ENCODE measurements at places on chromosomes 3 and 15.

DNA sequence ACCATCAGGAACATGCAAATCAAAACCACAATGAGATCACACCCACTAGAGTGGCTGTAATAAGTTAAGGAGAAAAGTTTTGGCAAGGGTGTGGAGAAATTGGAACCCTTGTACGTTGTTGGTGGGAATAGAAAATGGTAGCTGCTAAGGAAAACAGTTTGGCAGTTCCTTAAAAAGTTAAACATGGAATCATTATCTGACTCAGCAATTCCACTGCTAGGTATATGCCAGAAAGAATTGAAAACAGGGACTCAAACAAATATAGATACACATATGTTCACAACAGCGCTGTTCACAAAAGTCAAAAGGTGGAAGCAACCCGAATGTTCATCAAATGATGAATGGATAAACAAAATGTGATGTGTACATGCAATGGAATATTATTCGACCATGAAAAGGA lies 138.8 kb upstream of the ATP2B2 start:
- DNase-seq = no peak

DNA sequence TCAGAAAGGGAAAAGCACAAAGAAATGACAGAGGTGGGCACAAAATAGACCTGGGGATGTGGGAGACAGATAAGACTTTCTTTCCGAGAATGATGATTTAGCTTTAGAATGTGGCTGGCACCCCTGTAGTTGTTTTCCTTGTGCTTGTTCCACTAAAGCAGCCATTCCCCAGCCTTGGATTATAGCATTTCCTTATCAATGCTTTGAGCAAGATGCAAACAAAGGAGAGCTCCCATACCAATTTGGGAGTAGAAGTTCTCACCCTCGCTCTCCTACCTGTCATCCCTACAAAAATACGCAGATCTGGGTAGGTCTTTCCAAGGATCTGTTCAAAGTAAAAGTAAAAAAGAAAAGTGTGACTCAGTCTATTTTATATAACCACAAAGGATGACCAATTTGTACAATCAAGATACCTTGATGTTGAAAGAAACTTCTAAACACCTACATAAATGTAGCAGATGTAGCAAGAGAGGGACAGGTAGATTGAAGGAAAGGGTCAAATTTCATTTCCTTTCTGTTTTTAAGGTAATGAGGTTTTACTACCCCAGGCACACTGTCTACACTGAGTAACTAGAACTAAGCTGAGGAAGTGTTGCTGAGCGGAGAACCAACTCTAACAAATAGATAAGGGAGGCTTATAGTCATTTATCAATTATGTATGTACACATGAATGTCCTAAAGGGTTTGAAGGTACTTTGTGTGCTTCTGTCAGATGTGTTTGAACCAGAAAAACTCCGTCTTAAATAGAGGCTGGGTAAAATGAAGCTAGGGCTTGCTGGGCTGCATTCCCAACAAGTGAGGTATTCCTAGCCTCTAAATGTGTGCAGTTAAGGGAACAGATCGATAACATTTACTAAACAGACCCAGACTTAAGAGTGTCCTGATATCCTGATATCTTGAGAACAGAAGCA lies 91.1 kb upstream of the LRRN1 start:
- DNase-seq = no peak

DNA sequence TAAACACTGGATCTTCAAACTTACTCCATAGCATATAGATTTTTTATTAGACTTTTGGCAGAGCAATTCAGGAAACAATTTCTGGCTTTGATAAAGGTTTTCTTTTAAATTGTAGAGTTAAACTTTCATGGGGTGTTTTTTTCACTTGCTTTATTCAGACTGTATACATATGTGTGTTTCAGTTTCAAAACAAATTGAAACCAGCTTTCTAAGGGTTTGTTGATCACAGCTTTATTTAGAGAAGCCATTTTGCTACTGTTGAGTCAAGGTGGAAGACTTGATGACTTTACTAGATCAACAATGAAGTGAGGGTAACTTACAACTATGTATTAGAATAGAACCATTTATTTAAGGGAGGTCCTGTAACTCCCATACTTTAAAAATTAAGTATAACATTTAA lies 6.2 kb downstream of the UBE2E1 start:
- no peak for DNase-seq

DNA sequence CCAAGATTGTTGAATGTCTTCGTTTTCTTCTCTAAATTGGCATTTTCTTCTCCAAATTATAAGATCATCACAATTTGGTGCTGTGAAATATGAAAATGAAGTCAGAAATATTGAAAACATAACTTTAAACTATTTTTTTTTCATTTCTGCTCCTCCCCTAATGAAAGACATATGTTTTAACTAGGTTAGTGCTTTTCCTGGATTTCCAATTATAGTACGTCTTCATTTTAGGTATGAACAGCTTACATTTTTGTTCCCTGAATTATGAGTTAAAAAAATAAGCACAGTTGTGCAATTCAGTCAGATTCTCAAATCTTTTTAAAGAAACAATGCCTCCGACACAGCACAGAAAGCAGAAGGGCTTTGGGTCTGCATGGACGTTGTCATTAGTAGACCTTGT lies 83.5 kb upstream of the CFAP20DC start:
- no peak for DNase-seq

GRCh38 chr3:160661660-160662059 lies 15.3 kb upstream of the ARL14 start:
- no peak for DNase-seq

DNA sequence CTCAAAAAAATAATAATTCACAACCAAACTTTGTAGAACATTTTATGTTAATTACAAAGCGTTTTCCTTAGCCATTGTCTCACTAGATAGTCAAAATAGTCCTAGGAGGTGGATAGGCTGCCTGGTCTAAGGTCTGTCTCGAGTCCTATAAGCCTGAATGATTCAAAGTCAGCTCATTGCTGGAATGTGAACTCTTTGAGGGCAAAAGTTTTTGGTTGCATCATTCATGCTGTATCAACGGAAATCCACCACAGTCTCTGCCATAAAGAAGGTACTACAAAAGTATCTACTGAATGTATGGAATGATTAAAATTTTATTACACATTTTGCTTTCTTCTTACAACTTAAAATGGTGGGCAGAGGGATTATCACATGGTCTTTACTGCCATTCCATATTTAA lies 387.3 kb upstream of the RARB start:
- DNase-seq = no peak

- no peak for DNase-seq
Measured at GRCh38 chr15:93252780-93253179, 163.8 kb upstream of the RGMA start.

DNA sequence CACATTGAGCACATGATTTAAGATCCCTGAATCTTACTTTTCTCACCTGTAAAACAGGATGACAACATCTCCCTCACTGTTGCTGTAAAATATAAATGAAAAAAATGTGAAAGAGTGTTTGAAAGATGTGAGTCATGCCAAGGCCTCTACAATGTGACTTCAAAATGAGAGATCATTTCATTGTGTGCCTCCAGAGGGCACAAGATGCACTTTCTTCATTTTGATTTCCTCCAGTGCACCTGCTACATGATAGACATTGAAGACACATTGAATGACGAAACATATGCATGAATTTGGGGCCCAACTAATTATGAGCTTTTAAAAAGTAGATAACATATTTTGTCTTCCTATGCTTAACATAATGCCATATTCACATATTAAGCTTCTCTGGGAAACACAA lies 170.3 kb downstream of the MOBP start:
- no peak for DNase-seq

GRCh38 chr3:101665851-101666250 lies 11.1 kb downstream of the ZBTB11 start:
- no peak for DNase-seq

GRCh38 chr15:52436981-52437380 lies 91.7 kb downstream of the MYO5A start:
- no peak for DNase-seq

- no peak for DNase-seq
Measured at GRCh38 chr3:101676216-101676764, 642 bp downstream of the ZBTB11 start.

DNA sequence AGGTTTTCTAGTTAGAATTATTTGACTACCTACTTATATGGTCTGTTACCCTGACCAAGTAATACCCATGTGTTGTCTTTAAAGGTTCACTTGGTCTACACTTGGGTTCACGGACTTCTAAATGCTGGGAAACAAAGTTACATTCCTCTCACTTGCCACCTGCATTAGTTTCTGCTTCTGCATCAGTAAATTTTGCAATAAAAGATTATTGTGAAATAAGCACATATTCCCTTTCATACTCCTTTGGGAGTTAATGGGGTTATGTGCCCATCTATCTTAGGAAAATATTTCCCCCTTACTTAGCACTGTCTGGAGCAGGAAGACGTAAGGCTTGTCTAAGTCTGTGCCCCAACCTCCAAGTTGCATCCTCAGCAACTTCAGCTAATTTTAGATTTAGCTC lies 160.7 kb downstream of the FRMD5 start:
- no peak for DNase-seq

DNA sequence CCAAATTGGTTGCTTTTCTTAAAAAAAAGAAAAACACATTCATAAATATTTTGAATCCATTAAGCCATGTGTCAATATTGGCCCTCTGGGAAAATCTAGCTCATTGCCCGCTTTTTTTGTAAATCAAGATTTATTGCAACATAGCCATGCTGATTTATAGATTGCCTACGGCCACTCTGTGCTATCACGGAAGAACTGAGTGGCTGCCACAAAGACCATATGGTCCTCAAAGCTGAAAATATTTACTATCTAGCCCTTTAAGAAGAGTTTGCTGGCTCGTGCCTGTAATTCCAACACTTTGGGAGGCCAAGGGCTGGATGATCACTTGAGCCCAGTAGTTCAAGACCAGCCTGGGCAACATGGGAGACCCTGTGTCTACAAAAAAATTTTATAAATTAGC lies 45.9 kb downstream of the IL5RA start:
- DNase-seq = no peak

Measured in NCI-H2081 treated with DMSO at 0.1 percent for 48 hours (cell line).